ENCODE measurements at places on chromosomes 3 and 15.

DNA sequence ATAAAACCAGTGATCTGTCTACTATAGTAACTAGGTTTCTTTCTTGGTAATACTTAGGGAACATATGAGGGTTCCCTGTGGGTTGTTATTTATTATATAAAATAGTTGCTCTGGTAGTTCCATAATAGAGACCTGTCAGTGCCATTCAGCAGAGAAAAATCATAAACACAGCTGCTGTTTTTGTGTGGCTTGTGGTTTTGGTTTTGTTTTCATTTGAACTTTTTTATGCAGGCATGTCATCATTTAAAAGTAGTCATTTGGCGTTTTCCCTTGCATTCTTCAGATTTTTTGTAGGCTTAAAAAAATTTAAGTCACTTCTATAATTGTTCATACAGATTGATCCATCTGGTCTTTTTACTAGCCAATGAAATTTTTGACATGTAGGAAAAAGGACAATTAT is 47.9 kb downstream of the PIK3CA start:
- DNase-seq: no peak

- DNase-seq: no peak
These were observed 157.7 kb upstream of the CADPS start for GRCh38 chr3:63032881-63033280.

DNA sequence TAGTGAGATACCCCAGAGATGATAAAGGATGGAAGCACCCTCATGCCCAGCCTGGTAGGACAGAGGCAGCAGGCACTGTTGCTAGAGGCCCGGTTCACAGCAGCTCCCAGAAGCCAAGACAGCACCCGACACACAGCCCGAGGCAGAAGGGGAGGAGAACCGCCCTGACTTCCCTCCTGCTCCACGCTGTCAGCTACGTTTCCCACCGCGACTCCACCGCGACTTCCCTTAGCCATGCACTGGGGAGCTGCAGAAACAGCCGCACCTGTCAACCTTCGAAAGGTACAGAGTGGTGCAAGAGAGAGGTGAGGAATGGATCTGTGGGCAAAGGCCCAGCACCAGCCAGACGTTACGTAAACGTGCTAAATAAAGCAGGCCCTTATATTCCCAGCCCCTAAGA is 529.2 kb downstream of the GABRG3 start:
- DNase-seq: no peak

DNA sequence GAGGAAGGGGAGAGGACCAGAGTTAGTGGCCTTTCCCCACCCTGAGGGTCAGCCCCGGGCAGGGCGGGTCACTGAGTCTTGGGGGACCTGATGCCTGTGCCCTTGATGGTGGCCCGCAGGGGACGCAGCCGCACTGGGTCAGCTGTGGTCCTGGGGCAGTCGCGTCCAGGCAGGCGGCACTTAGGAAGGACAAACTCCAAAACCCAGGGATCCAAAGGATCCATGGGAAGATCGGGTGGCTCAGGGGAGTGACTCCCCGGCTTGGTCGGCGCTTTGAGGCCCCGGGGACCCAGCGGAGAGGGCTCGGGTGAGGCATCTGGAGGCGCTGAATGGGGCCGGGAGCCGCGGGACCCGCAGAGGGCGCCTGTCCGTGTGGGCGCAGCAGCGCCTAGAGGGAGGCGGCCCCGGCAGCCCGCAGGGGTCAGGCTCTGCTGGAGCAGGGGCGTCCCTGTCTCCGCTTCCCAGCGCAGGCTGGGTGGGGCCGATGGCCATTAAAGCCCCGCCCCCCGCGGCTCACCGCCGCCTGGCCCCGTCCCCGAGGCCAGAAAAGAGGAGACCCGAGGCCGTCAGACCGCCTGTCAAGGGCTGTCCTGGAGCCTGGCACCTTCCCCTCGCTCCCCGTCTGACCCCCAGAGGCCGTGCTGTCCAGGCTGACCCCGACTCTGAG is 17.5 kb downstream of the CIDEC start:
- DNase-seq: no peak

- DNase-seq: no peak
These were observed 58.3 kb downstream of the GPR171 start for GRCh38 chr3:151144760-151145159.

DNA sequence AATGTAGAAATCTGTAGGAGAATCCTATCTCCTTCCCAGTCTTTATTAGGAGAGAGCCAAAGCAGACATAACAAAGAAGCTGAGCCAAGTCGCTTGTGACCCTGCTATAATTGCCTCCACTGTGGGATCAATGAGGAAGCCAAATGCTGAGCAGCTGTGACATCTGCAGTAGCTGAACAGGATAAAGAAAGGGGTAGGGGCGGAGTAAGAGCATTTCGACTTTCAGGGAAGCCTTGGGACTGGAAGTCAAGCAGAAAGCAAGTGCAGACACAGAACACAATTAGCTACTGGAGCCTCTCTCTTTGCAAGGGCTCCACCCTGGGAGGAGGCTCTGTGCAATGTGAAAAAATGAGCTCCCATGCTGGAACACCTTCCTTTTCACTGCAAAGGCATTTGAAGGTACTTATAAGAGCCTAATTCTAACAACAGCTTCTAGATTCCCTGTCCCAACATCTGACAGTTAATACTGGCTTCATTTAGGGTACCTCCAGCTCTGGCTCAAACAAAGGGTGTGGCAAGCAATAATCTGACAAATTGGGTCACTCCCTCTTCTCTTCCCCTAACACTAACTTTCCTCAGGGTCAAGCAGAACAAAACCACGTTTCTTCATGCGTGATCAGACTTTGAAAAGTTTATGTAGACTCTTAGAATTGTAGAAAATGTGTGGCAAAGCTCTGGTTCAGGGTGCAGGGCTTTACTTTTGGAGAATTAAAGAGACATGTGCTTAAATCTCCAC is 166.4 kb downstream of the CADPS start:
- DNase-seq: no peak

- no peak for DNase-seq
These were observed 158.3 kb upstream of the LPP start for GRCh38 chr3:187995667-187996066.

GRCh38 chr15:91855684-91856489 is 2.4 kb downstream of the SLCO3A1 start:
- peak; percentile 52 for DNase-seq

DNA sequence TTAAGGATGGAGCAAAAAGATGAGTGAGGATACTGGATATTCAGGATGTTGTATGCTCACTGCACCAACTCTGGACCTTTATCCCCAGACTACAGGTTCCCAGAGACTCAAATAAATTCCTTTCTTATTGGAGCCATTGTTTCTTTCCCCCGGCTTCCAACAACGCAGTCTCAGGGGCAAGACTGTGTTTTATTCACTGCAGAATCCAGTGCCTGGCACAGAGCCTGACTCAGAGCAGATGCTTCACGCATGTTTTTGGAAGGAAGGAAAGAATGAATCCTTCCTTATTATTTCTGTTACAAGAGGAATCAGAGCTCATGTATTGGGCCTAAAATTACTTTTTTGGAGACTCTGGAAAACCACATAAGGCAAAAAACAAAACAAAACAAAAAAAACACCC is 96.0 kb upstream of the VGLL4 start:
- no peak for DNase-seq

- DNase-seq: no peak
These were observed 227.4 kb upstream of the STT3B start for GRCh38 chr3:31305340-31305739.

GRCh38 chr15:68380456-68380855 is 51.5 kb downstream of the ITGA11 start:
- DNase-seq: no peak

DNA sequence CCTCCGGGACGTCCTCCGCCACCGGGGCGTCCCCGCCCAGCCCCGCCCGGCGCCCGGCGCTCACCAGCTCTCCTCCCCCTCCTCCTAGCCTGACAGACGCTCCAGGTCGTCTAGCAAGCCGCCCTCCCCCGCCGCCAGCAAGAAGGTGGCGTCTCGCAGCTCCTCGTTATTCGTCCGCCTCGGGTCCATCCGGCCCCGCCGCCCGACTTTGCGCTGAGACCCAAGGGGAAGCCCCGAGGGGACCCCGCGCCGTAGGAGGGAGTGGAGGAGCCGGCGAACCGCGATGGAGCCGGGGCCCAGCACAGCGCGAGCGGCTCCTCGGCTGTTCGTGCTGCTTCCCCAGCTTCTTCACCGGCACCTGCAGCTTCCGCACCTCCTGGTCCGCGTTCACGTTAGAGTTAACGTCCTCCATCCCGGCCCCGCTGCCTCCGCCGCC is 26.3 kb upstream of the MTHFS start:
- DNase-seq: peak; percentile 42

DNA sequence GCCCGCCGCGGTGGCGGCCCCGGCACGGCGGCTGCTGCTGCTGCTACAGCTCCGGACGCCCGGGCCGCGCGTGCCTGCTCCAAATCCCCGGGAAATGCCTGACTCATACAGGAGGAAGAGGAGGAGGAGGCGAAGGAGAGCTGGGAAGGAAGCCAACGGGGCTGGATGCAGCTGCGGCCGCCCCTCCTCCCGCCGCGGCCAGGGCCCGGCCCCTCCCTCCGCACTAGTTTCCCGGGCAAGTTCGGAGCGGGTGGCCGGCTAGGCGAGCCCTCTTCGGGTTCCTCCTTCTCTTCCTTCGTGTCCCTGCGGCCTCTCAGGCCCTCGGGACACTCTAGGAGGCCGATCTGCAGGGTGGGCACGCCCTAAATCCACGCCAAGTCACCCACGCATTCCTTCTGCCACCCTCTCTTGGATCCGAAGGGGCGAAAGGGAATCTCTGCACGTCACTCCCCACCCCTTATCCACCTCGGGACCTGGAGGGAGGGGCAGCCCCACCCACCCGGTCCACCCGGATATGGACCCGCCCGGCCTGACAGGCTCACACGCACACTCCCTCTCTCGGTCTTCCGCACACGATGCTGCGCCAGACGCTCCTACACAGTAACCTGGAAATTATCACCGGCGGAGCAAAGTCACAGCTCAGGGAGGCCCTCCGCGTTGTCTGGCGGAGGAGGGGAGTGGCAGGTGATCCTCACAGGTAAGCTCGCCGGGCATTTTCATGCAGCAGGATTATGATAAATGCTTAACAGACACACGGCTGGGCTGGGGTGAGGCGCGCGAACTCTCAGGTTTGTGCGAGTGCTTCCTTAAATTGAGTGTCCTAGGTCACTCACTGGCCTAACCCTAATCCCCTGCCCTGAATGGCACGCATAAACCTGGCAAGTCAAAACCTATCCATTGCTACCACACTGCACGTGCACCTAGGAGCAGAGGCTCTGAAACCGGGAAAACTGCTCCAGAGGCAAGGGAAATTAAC is at the start of the genes OSBPL10 and ZNF860:
OSBPL10 (minus strand) TSS at position 57 of the 976 bp plus-strand sequence. CDS start 83 bp downstream, outside the sequence.
ZNF860 (plus strand) TSS at position 545 of the 976 bp plus-strand sequence. CDS start 7,330 bp downstream, outside the sequence.
- peak; percentile 10 for DNase-seq

DNA sequence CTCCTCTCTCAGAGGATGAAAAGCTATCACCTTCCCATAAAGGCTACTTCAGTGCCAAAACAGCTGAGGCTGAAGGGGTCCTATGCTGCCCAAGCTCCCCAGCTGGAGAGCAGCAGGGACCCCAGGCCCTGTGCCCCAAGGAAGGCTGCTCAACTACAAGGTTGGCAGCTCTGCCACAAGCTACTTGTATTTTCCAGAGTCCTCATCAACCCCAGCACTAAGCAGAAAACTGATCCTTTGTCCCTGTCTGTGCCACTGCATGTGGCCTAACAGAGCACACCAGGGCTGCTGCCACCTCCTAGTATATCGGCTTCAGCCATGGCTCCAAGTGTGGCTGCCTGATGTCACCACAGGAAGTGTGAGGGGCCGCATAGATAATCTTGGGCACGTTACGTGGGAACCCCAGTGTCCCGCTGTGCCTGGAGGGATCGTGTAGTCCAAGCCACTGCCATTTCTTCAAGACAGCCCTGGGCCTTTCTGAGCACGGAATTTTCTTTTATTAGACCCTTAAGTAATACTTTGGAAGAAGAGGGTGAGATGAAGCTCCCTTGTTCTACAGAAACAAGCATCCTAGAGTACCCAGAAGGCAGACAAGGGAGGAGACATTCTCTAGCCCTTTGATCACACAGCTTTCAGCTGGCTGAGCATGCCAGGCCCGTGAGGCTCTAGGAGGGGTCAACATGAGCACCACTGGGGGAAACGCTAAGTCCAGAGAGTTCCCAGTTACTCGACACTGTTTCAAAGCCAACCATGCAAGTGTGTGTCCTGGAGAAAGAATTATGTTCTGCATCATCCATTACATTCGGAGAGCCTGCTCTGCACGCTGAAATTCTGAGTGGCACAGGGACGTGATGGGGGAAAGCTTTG is 60.7 kb downstream of the CAPN7 start:
- DNase-seq: no peak

GRCh38 chr15:76904461-76905012 is 603 bp downstream of the SCAPER start:
- DNase-seq: peak; percentile 46

DNA sequence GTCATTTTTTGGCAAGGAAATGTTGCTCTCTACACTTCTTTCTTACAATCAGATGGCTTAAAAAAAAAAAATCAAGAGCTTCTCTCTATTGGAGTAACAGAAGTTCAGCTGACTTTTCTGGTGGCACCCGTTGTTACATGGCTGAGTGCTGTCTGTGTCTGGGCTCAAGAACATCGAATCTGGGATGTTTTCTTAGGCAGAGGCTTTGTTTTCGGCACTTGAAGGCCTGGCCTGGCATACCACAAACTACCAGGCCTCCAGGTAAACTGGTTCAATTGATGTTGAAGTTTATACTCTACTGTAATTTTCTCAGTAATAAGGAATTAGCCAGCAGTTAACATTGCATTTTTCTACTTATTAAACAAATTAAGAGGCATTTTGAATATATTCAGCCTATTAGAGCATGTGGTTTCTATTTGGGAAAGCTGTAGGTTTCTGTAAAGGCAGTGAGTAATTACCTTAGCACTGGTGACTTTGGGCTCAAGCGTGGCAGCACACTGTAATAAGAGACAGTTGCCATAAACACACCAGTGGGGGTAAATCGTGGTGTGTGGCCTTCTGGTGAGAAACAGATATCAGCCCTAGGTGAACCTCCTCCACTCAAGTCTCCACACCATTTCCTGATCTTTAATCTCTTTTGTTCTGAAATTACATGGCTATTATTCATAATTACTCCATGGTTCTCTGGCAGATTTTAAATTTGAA is 544.7 kb downstream of the MECOM start:
- peak; percentile 53 for DNase-seq
